Activated CD4-positive, alpha-beta T cell treated with anti-CD3 and anti-CD28 coated beads, Interleukin-10, Interleukin-2, amounts not matched to agents 100 ng/mL and 50 ng/mL, durations not matched to agents 16 hours and 8 hours (primary cell): ENCODE measurements at places on chromosomes 2 and 18.

- no peak for DNase-seq
Measured at GRCh38 chr2:168375195-168375798, 80.8 kb upstream of the CERS6 start.

GRCh38 chr2:16664809-16665747 lies 556 bp downstream of the CYRIA start:
- DNase-seq = no peak

GRCh38 chr18:47601581-47602272 lies 328.7 kb downstream of the SMAD2 start:
- DNase-seq = no peak

- peak; percentile 2 for DNase-seq
Measured at GRCh38 chr2:215619022-215619958, 183.4 kb upstream of the FN1 start.

DNA sequence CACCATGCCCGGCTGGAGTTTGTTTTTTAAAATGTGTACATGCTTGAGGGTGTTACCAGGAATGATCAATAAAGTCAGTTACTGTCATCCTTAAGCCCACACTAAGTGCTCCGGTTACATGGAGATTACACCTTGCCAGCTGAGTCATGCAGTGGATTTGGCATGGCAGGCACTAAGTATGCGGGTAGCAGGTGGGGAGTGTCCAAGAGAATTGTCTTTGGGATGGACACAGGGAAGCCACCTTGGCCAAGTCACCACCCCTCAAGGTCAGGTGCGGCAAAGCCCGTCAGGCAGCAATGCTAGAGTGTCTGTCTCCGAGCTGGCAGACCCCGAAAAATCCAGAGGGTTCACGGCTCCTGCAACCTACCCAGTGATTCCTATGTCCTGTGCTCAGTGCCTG lies 54.8 kb downstream of the GBX2 start:
- DNase-seq = no peak

GRCh38 chr2:60779426-60779825 lies 23.4 kb downstream of the PAPOLG start:
- DNase-seq = no peak

GRCh38 chr2:8421658-8422449 lies 260.0 kb upstream of the ID2 start:
- no peak for DNase-seq

DNA sequence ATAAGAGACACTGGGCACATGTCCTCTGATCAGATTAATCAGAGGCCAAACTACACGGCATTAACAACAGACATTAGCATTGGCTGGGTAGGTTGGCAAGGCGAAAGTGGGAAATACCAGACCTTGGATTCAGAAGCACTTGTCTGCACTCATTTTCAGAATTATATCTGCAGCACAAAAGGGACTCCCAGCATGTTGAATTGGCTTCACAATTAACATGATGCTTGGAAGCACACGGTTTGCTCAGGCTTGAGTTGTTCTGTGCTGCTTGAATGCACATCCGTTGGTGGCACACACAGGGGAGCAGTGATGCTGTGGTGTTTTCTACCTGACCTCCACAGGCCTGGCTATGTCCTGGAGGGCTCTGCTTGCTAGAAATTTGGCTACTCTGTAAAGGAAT lies 83.9 kb downstream of the ACTR3 start:
- no peak for DNase-seq

GRCh38 chr2:186437719-186438118 lies 48.3 kb upstream of the ZC3H15 start:
- no peak for DNase-seq

- no peak for DNase-seq
Measured at GRCh38 chr18:159933-160332, 1.6 kb downstream of the USP14 start.

- no peak for DNase-seq
Measured at GRCh38 chr18:38006541-38006940, 440.9 kb upstream of the CELF4 start.

GRCh38 chr2:86140969-86141392 lies 34.9 kb downstream of the PTCD3 start:
- no peak for DNase-seq

GRCh38 chr18:75429975-75430374 lies 2.5 kb upstream of the SMIM21 start:
- DNase-seq = no peak

DNA sequence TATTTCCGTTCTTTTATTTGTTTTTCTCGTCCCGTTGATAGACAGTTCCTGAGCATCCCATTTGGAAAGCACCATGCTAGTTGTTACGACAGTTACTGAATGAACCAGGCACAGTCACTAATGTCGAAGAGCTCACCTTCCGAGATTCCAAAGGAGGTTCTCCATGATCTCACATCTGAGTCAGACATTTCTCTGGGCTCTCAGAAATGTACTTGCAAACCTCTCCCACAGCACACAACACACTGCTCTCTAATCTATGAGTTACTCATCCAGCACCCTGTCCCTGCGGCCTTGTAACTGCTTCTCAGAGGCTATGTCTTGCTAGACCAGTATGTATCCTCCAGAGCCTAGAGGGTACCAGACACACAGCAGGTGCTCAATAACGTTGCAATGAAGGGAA lies 174.7 kb downstream of the DNER start:
- DNase-seq = no peak

GRCh38 chr2:42904576-42904876 lies 112.1 kb upstream of the HAAO start:
- no peak for DNase-seq

GRCh38 chr2:96156926-96157648 lies 11.8 kb upstream of the DUSP2 start:
- DNase-seq = peak; percentile 28

DNA sequence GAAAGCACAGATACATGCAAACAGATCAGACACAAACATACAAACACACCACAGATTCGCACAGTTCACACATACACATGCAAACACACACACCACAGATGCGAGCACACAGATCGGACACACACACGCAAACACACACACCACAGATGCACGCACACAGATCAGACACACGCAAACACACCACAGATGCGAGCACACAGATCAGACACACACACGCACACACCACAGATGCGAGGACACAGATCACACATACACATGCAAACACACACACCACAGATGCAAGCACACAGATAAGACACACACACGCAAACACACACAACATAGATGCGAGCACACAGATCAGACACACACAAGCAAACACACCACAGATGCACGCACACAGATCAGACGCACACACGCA lies 149.0 kb downstream of the PXDN start:
- DNase-seq = no peak
